ENCODE measurements at places on chromosomes 16 and 17.

- DNase-seq, result no peak
Measured at GRCh38 chr16:81600275-81600674, 155.7 kb downstream of the CMIP start.

DNA sequence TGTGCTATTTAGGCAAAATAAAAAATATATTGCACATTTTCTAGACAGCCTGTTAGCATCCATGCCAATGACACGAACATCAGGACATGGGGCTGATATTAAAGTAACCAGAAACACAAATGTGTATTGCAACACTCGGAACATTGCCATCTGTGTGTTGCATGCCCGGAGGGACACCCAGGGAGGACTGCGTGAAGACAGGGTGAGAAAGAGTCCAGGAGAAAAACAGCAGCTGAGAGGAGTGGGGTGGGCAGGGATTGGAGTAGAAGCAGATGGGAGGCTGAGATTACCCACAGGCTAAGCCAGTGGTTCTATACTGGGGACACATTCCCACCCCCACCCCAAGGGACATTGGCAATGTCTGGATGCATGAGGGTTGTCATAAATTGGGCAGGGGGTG is 114.8 kb downstream of the GRIN2A start:
- DNase-seq, result no peak

DNA sequence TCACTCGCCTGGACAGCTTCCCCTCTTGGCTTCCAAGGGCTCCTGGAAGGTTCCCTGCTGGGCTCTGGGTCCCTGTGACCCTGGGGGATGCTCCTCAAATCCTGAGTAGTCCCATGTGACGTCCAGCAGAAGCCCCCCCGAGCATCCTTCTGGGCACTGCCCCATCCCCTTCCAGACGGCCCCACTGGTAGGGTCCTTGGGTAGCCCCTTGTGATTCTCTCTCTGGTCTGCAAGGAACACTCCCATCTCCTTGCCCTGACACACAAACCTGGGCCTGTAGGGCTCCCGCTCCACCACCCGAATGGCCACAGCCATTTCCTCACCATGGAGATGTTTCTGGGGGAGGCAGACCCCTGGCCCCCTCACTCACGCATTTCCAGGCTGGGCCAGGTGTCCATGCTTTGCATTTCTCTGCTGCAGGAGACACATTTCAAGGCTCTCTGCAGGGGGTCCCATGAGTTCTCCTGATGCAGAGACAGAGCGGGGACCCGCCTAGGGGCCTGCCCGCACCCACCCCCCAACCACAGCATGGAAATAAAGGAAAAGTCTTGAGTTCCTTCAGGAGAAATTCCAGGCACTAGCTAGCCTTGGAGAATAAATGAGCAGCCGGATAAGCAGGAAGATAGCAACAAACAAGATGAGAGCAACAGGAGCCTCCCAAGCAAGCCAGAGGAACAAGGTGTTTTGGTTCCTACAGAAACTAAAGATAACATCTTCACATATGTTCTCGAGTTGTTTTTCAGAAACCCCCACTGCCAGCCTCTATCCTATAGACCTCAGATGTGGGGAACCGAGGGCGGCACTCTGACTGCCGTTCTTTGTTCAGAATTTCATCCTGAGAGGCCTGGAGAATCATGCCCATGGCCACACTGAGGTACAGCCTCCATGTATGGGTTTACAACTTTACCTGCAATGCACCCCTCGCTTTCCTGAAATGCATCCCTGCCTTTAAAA is 128.8 kb downstream of the MGAT5B start:
- DNase-seq, result no peak

GRCh38 chr16:30185683-30186421 is 2.5 kb downstream of the CORO1A start:
- DNase-seq, result peak; percentile 81

DNA sequence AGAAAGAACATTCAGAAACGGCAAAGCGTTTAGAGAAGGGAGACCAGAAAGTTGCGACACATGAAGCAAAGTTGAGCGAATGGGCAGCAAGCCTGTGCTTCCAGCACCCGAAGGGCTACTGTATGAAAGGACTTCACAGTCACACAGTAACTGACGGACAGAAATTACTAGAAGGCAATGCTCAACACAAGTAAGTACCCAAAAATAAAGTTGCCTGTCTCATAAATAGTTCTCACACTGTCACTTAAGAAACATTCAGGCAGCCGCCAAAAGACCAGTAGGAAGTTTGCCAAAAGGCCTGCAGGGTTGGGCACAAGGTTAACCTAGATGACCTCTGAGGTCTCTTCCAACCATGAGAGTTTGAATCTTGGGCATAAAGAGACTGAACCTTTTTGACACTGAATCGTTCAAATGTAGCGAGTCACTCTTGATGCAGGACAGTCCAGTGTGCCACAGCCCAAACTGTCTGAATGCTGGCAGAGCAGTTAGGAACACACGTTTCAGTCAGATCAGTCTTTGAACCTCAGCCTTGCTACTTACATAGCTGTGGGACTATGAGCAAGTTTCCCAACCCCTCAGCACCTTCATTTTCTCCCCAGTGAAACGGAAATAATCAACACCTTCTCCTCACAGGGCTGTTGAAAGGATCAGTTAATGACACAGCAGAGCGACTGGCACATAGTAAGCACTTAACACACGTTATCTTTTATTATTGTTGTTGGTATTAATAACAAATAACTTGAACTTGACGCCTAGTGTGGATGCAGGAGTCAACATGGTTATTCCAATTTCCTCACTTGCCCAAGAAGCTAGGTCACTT is 10.4 kb downstream of the NCBP3 start:
- DNase-seq, result no peak

GRCh38 chr17:7632492-7632894 is 2.6 kb downstream of the SHBG start:
- peak; percentile 29 for DNase-seq

DNA sequence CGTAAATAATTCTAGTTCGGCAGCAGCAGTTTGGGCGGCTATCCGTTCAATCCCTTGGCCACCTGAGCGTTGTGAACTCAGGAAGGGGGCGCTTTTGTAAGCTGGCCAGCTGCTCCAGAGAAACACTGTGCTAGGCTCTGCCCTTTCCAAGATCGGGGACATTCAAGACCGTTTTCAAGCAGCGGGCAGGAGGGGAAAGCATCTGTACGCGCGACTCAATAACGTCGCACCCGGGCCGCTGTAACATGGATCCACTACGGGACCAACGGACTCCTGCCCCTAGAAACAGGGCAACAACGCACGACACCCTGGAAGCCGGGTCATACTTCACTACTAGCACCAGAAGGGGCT is 463 bp downstream of the TOP2A start:
- no peak for DNase-seq

DNA sequence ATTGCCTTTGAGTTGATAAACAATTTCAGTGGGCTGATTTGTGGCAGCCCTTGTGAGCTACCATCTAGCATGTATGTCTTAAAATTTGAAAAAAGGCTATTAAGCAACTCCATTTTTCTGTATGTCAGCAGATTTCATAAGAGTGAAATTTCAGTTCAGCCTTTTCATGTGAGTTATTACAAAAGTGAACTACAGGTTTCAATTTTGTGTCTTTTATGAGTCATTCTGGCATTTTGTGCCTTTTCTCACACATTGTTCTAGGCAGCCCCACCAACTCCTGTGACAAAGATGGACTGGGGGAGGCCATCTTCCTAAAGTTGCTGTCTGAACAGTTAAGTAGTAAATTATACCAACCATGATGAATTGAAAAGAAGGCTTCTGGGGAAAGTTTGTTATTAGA is 52.1 kb downstream of the USP10 start:
- DNase-seq, result peak; percentile 46

DNA sequence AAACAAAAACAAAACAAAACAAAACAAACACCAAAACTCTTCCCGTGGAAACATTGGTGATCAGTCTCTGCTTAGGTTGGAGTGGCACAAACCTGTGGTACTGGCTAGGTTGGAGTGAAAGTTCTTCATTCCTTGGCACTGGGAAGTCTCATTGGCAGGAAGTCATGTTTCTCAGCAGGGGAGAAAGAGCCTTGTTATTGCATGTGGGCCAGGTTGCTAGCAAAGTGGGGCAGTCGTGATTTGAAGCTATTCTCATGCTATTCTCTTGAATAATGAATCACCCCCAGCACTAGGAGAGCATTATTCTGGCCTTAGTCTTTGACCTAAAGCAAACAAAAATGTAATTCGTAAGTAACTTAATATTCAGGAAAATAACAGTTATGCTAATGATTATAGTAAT is 24.3 kb upstream of the B4GALNT2 start:
- no peak for DNase-seq

DNA sequence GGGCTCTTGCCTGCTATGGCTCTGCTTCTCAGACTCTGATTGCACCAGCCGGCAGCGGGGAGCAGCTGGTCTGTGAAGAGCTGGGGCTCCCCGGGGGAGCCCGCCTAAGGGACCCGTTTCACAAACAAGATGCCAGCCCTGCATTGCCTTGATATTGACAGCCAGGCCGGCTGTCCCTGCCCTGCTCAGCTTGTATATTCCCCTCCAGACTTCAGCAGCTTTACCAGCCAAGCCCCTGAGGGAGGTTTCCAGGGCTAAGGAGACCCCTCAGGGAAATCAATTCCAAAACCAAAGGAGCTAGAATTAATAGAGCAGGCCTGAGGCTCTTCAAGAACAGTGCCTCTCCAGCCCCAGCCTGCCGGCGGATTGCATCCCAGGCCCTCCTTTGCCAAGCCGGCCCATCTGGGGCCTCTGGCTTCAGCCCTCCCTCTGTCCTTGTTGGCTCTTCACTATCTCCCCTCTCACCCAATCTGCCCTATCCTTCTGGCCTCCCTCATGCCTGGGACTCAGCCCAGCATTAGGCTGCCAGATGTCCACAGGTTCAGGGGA is 5.7 kb downstream of the CALB2 start:
- no peak for DNase-seq

DNA sequence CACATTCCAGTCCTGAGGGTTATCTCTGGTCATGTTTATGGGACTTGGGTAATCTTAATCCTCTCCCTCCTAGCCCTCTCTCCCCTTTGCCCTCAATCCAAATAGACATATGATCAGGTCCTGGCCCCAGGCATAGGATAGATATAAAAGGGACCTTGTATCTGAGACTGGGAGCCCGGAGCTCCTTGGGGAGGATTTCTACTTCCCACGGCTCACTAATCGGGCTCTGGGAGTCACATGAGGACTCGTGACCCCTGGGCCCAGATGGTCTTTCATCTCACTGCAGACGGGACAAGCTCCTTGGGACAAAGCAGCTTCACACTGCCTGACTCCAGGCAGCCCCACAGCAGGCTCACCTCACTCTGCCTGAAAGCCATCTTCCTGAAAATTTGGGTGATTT is 57.8 kb upstream of the LYRM9 start:
- DNase-seq, result no peak

GRCh38 chr17:61221181-61221580 is 178.5 kb upstream of the TBX2 start:
- no peak for DNase-seq

GRCh38 chr17:82890339-82890730 is 50.5 kb upstream of the ZNF750 start:
- DNase-seq, result no peak

- no peak for DNase-seq
Measured at GRCh38 chr16:4087099-4087885, 28.9 kb downstream of the ADCY9 start.

GRCh38 chr16:11452746-11453389 is 107.6 kb downstream of the RMI2 start:
- DNase-seq, result no peak

- no peak for DNase-seq
Measured at GRCh38 chr17:8650119-8650499, 19.6 kb upstream of the MYH10 start.

DNA sequence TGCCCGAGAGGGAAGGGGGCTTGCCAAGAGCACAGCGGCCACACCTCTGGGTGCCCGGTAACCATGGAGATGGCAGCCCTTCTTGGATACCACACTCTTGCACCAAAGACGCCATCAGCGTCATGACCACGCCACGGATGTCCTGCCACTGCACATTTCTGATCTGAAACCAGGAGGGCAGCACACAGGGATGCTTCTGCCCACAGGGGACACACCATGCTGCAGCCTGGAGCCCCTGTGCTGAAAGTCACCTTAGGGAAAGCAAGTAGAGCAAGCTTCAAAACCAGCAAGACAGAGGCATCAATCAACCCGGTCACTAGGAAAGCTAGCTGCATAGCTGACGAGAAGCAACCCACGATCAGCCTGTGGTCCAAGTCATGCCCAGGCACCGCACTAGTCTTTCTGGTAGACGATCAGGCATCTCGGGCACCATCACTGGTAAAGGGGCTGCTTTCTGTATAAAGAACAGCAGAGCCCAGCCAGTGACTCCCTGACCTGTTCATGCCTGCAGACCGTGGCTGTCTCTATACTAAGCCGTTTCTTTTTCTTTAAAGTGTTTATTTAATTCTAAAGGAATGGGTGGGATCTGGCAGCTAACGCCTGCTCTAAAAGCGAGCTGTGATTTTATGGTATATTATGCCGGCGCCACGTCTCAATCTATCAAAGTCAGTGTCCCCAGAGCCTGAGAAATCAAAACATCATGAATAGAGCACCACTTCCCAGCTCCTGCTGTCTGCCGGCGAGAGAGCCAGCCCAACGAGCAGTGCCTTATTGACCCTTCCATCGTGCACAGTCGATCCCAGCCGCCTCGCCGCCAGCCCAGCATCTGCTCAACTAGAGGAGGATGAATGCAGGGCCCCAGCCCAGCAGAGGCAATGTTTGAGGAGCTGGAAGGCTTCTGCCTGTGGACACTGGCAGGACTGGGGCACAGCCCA is 244.7 kb downstream of the RBFOX3 start:
- DNase-seq, result no peak

DNA sequence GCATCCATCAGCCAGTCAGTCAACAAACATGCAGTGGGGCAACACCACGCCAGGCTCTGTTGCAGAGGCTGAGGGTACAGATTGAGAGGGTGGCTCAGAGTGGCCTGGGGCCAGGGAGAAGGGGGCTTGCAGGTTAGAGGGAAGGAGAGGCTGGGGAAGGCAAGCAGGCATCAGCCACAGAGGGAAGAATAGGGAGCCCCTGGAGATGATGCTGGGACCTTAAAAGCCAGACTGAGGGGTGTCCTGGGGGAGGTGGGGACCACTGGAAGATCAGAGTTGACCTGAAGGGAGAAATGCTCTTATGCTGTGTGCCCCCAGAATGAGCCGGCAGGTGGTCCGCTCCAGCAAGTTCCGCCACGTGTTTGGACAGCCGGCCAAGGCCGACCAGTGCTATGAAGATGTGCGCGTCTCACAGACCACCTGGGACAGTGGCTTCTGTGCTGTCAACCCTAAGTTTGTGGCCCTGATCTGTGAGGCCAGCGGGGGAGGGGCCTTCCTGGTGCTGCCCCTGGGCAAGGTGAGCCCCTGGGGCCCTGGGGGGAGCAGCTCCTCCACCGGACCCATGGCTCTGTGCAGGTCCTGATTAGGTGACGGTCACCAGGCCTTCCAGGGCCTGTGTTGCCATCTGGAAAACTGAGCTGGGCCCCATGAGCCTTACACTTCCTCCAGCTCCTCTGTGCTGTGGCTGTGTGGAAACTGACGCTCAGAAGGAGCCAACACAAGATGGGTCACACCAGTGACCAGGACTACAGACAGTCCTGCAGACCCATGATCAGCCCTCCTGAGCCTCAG is 1.7 kb downstream of the CORO1A start:
- DNase-seq, result peak; percentile 32

GRCh38 chr17:19748807-19749193 is 702 bp upstream of the ALDH3A1 start:
- no peak for DNase-seq

All from stimulated activated CD4-positive, alpha-beta T cell treated with anti-CD3 and anti-CD28 coated beads, Interleukin-4, amount 100 ng/mL, for 24 hours (primary cell).